ENCODE measurements at places on chromosomes 16 and 17.

DNA sequence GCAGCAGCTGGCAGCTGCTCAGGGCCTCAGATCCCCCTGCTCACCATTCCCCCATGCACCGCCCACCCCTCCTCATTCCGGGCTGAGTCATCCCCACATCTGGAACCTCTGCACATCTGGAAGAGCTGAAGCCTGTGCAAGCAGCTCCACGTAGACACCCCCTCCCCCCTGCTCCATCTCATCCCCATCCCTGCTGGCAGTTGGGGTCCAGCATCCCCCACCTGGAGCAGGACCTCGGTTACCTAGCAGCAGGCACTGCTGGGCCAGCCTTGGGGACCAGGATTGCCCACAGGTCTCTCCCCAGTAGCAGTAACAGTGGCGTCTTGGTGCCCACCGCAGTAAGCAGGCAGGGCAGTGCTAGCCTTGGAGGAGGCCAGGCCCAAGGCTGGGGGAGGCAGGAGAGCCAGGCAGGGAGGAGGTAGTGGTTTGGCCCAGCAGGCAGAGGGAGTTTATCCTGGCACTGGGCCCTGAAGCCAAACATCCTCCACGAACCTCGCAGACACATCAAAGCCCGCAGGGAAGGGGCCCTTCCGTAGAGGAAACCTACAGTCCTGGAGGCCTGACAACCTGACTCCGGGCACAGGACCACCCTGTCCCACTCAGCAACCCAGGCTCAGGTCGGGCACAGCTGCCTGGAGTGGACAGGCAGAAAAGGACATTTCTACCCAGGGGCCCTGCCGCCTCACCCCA lies 7.7 kb upstream of the TMEM92 start:
- DNase-seq: no peak

GRCh38 chr16:54289945-54290832 lies 3.6 kb upstream of the IRX3 start:
- DNase-seq: no peak

DNA sequence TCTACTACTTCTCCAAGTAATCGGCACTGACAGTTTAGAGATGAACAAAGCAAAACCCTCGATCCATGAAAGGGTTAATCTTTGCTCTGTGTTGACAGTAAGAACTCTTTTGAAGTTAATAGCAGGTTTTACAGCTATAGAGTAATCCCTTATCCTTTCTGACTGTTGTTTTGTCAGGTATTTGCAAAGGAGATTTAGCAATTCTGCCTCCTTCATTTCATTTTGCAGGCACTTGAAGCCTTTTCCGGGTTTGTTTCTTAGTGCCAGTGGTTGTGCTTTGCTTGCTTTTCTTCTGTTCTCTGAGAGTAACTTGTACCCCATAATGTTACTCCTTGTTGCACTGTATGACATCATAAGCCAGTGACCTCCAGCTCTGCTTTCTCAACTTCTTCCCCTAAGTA lies 64.5 kb downstream of the TANGO6 start:
- no peak for DNase-seq

- no peak for DNase-seq
Observed at GRCh38 chr16:4046221-4046620, 70.0 kb downstream of the ADCY9 start.

DNA sequence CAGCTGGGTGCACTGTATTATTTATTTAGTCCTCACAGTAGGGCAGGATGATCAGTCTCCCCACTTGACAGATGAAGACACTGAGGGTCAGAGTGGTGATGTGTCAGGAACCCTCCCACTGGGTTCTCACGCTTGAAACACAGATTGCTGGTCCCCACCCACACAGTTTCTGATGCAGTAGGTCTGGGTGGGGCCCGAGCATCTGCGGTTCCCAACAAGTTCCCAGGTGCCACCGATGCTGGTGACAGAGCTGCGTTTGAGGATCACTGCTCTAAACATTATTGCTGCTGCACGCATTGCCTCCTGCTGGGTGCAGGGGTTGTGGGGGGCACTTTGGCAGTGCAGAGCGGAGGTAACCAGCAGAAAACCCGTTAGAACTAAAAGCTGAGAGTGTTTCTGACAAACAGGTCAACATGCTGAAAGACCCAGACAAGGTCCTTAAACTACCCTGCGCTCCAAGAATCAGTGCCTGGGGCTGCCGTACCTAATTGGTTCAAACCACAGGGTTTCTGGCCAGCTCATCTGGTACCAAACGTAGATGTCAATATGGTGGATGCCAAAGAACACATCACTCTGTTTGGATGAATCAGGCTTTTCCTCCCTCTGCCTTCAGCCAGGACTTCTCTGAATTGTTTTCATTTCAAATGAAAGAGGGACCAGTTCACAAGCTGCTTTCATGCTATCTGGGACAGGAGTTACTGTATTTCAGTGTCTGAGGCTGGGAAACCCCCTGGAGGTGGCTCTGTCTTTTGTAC lies 76.0 kb downstream of the ABCC1 start:
- peak; percentile 51 for DNase-seq

- no peak for DNase-seq
Observed at GRCh38 chr16:84686707-84687298, 13.0 kb upstream of the USP10 start.
